ENCODE measurements at places on chromosomes 5 and 9.

GRCh38 chr5:35134278-35135030 lies 86.7 kb upstream of the AGXT2 start:
- no peak for DNase-seq

- DNase-seq = no peak
Observed at GRCh38 chr5:96219580-96220281, 213.3 kb downstream of the PCSK1 start.

DNA sequence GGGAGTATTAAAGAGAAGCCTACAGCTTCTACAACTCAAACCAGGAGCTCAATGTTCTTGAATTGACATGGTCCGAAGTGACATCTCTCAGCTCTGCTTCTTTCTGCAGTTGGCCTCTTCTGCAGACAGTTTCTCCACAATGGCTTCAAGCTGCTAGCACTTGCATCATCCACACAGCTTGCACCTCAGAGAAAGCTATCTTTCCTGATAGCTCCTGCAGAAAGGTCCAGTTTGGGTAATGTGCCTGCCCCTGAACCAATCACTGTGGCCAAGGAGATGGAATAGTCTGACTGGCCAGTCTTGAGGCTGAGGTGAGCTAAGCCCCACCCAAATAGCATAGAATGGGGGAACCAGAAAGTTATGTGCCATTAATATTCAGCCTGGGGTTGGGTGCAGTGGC lies 95.8 kb upstream of the ABCA1 start:
- DNase-seq = no peak

- DNase-seq = no peak
Observed at GRCh38 chr5:17228821-17229291, 11.4 kb downstream of the BASP1 start.

GRCh38 chr9:131263701-131264100 lies 12.6 kb downstream of the FAM78A start:
- no peak for DNase-seq

DNA sequence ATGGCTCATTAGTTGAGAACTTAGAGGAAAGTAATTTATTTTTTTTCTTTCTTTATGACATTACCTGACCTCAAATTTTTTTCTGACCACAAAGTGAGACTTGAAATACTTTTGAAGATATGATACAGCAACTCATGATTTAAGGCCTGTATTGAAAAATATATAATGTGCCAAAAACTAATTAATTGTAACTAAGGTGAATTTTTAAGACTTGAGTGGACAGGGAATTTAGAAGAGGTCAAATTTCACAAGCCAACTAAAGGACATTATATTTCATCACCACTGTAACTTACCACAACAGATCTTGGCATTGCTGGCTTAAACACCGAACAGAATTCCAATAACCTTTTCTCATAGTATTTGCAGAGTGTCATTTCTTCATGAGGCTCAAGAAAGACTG lies 1.8 kb downstream of the CCNH start:
- no peak for DNase-seq

DNA sequence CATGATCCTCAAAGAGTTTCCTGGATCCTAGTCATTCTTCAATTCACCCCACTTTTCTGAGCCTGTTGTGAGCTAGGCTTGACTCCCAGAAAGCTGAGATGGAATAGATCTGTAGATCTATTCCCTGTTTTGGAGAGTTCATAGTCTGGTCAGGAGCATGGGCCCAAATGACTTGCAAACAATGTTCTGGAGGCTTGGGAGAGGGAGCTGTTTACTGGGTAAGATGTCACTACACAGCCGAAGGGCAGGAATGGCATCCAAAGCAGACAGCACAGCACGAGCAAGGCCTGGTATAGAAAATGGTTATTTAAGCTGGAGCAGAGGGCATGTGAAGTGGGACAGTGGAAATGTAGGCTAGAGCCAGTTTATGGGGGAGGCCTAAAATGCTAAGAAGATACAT lies 152.5 kb upstream of the ALDH1B1 start:
- no peak for DNase-seq

GRCh38 chr9:16575986-16576245 lies 294.6 kb downstream of the BNC2 start:
- no peak for DNase-seq

GRCh38 chr9:72911816-72912215 lies 41.0 kb downstream of the ALDH1A1 start:
- DNase-seq = no peak

- no peak for DNase-seq
Observed at GRCh38 chr5:1948111-1948510, 65.4 kb upstream of the IRX4 start.

DNA sequence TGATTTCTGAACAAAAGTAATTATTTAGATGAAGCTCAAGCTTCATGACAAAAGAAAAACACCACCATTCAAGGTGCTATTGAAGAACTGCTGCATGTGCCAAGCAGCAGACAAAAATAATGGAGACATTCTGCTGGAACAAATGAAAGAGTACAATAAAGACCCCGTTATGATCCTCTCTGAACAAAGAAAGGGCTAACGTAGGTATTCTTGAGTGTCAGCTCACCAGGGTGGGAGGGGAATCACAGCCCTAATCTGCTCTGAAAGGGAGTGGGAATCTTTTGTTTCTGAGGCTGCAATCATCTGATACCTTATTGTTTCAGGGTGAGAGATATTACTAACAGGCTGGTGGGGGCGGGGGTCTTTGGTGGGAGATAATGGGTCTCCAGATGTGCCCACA lies 15.4 kb downstream of the CEMIP2 start:
- no peak for DNase-seq

DNA sequence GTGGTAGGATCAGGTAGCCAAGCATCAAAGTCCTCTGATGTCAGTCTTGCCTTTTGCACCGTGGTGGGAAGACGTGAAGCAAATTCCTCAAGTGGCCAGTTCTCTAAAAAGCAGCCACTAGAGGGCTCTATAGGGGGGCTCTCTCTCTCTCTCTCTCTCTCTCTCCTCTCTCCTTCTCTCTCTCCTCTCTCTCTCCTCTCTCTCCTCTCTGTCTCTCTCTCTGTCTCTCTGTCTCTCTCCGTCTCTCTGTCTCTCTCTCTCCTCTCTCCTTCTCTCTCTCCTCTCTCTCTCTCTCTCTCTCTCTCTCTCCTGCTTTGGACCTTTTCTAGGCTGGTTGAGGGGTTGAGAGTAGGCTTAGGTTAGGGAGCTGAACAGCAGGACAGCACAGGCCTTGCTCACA lies 13.9 kb upstream of the OSMR start:
- DNase-seq = peak; percentile 12

- DNase-seq = peak; percentile 22
Observed at GRCh38 chr5:139181835-139182452, 16.2 kb downstream of the SIL1 start.

DNA sequence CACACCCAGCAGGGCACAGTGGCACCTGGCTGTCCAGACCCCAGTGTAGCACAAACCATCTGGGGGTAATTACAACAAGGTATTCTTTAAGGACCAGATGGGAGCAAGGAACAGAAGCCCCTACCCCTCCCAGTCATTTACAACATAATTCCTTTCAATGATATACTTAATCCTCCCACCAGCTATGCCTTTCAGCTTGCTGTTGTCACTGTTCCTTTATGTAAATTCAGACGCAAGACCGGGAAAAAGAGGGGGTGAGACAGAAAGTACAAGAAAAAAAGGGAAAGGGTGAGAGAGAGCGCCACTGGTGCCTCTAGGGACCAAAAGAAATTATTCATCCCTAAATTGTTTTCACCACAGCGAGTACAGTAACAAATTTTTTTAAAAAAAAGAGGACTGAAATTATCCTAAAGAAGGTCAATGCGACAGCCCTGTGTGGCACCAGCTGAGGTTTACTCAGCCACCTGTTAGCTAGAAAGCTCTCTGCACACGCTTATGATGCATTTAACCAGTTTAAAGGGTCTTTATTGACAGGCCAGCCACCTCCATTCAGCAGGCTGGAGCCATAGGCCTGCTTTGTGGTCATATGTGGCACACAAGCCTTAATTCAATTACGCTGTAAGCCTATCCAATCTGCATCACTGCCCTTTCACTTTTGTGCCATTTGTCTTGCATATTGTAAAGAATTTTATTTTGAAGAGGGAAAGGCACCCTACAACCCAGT lies 210.2 kb upstream of the ISL1 start:
- no peak for DNase-seq

DNA sequence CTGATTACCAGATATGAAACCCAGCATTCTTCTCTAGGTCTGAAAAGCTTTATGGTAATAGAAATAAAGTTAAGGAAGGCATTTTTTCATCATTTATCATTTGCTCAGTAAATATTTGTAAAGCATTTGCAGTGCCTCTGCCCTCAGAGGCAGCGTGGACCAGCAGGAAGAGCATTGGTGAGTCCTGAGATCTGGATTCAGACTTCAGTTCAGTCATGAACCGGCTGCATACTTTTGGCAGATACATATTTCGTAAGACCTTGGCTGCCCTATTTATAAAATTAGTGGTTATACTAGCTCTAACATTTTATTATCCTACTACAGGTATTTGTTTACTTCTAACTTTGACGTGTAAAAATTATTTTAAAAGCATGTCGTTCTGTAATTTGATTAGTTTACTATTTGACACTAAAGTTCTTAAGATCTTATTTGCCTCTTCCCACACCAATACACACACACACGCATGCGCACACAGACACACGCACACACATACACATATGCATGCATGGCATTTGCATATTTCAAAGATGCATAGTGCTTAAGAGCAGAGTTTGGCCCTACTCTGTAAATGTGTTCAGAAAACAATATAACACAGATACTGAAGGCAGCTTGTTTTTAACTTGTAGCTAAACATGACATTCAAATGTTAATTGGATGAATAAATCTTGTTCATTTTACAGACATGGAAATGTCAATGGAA lies 101.9 kb downstream of the RPS23 start:
- DNase-seq = no peak

- DNase-seq = peak; percentile 34
Observed at GRCh38 chr5:36606428-36607113, at the start of gene SLC1A3. SLC1A3 (plus strand) TSS chr5:36606606; CDS start chr5:36608424, 1,818 bp downstream.

DNA sequence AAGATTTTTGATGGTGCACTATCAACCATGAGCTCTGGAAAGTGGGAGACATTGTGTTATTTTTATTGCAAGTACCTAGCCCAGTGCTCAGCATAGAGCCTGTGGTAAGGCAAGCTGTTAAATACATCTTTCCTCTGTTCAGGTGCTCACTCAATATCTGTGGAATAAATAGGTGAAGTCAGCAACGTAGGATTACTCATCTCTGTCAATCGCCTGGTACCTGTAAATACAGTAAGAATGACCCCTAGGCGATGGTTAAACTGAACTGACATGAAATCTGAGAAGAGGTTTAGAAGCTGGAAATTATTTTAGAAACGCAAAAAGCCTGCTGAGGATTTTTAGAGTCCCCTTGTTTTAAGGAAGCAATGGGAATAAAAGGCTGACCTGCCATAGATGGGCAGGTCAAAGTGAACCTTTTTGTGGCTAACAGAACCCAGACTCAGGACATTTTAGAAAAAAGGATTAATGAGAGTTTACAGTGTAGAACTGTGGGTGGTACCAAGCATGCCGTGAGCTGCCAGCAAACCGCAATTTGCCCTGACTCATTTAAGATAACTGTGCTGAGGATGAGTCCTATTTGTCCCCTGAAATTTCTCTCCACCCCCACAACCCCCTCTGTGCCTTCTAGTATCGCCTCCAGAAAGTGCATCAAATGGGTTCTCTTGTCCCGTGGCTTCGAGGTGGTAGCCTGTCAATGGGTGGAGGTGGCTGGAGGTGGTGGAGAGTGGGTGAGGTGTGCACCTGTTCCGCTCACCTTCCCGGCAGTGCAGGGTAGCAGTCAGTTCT lies 375.1 kb downstream of the MED10 start:
- DNase-seq = no peak

DNA sequence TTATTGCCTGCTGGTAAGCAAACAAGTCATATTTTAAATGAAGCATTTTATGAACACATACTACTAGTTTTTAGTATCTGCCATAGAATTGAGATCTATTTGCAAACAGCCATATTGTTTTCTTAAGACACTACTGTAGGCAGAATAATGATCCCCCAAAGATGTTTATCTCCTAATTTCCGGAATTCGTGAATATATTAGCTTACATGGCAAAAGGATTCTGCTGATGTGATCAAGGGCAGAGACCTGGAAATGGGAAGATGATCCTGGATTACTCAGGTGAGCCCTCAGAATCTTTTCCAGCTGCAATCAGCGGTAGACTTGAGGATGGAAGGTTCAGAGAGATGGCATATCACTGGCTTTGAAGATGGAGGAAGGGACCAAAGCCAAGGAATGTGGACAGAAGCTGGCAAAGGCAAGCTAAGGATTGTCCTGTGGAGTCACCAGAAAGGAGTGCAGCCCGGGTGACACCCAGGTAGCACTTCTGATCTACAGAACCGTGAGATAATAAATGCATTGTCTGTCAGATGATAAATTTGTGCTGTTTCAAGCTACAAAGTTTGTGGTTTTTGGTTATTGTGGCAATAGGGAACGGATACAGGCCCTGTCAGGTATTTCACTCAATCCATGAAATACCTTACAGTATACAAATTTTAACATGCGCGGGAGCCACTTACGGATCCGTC lies 1.0 kb upstream of the ERCC6L2 start:
- no peak for DNase-seq

- no peak for DNase-seq
Observed at GRCh38 chr9:125284855-125285254, 23.2 kb downstream of the GAPVD1 start.

GRCh38 chr9:36213387-36213786 lies 22.7 kb downstream of the CLTA start:
- DNase-seq = no peak

DNA sequence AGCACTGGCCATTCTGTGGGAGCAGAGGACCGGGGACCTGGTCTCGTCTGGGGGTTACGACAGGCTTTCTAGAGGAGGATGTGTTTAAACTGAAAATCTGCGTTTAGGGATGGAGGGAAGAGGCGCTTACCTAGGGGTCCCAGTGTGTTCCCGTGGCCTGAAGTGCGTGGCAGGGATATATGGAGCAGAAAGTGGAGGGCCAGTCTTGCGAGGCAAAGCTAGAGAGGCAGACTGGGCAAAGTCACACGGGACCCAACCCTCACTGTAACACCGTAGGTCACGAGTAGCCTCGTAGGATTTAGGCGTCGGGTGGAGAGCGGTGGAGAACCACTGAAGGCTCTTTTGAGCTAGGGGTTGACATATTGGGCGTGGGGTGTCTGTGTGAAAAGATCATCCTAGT lies 32.8 kb upstream of the POMT1 start:
- no peak for DNase-seq
